ENCODE measurements at places on chromosomes 13 and 19.

- no peak for DNase-seq
Measured at GRCh38 chr19:50434525-50434924, 1.8 kb downstream of the MYBPC2 start.

DNA sequence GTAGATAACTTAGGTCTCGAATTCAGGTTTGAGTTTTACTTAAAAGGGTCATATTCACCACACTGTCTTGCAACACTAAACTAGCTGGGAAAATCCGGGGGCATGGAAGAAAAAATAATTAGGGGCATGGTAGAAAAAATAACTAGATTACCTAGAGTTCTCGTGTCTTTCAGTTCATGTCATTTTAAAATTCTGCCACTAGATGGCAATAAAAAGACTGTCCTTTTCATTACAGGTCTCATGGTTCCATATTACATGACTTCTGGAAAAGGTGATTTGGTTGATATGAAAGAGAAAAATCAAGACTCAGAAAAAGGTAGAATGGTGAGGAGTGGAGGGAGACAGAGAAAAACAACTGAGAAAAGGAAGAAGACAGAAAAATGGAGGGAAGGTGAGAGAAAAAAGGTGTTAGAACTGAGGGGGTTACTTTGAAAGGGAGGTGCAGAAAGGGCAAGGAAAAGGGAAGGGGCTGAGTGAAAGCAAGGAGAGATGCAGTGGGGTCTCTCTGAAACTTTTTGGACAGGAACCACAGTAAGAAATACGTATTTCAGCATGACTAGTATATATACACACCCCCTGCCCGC is 299.0 kb downstream of the KLF12 start:
- peak; percentile 27 for DNase-seq

- peak; percentile 73 for DNase-seq
Measured at GRCh38 chr19:16160943-16161560, 12.3 kb downstream of the CIB3 start.

- no peak for DNase-seq
Measured at GRCh38 chr19:31511098-31511497, 161.9 kb upstream of the TSHZ3 start.

- no peak for DNase-seq
Measured at GRCh38 chr19:28456252-28456651, 756.7 kb downstream of the UQCRFS1 start.

GRCh38 chr13:88752041-88752440 is 1080.9 kb downstream of the SLITRK5 start:
- DNase-seq = no peak

DNA sequence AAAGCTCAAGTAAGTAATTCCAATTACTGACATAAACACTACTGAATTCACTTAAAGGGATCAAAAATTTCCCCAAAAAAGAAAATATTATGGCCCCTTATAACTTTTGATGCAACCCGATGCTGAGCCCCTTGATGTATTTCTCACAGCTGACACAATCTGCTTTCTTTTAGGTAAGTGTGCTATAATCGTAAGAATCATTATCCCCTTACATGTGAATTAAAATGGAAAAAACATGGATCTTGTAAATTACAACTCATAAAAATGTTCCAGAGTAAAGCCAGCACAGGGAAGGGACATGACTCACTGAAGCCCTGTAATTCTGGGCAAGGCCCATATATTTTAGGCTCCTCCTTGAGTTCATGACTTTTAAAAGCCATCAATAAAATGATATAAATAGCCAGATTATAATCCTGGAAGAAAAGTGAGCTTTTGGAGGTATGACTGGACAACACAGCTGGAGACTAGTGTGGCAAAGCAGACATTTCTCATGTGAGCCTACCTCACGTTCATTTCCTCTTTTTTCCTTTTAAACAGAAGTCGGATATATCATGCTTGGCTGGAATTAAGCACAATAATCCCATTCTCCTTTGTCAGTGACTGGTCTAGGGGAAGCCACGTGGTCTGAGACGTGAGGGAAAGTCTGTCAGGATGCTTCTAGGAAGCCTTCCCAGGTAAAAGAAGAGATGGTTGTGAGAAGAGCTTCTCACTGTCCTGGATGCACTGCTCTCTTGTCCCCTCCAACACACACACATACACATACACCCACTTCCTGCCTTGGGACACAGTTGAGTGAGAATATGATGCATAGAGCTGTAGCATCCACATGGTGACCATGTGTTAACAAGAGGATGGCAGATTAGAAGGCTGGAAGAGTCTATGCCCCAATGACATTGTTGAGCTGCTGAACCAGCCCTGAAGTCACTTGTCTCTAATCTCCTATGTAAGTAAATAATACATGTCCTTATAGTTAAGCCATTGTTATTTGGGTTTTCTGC is 165.4 kb downstream of the RGCC start:
- DNase-seq = peak; percentile 70

DNA sequence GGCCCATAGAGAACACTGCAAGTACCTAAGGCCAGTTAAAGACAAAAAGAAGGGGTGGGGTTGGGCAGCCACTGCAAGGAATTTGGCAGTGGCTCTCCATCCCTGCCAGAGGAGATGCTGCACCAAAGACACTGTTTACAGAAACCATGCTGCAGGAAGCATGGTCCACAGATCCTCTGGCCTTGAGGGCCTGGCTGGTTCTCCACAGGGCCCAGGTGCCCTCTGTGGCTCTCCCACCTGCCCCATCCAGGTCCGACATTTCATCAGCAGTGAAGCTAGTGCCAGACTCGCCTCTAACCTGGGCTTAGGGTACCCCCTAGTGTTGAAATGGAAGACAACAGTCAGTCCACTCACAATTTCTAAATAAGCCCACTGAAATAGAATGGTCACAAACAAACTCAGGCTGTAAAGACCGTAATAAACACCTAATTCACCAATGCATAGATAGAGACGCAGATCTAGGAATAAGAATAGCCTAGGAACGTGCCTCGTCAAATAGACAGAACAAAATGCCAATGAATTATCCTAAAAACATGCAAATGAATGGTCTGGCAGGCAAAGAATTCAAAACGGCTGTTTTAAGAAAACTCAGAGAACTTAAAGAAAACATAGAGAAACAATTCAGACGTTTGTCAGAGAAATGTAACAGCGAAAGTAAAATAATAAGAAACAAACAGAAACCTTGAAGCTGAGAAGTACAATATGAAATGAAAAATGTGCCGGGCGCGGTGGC is 23.3 kb downstream of the LYPD4 start:
- no peak for DNase-seq

GRCh38 chr13:49503951-49504350 is 8.2 kb downstream of the PHF11 start:
- DNase-seq = no peak

DNA sequence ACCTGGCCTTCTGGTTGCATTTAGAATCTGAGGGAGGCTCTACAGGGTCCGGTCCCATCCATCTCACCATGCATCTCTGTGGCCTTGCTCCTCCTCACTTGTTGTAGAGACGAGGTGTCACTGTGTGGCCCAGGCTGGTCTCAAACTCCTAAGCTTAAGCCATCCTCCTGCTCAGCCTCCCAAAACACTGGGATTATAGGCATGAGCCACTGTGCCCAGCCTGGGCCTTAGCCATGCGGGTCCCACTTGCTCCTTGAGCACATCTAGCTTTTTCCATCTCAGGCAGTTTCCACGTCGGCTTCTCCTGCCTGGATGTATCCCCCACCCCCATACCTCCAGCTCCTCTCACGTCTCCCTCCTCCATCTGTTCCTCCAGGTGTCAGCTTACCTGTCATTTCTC is 9.8 kb downstream of the ELSPBP1 start:
- no peak for DNase-seq

- no peak for DNase-seq
Measured at GRCh38 chr13:27293076-27293691, 22.6 kb downstream of the RASL11A start.

GRCh38 chr19:7844951-7845350 is 14.9 kb downstream of the EVI5L start:
- no peak for DNase-seq

GRCh38 chr19:10766671-10767201 is 48.9 kb downstream of the DNM2 start:
- no peak for DNase-seq

GRCh38 chr19:54448040-54448773 is 792 bp upstream of the LENG8 start:
- DNase-seq = no peak

GRCh38 chr19:41816761-41817160 is 20.4 kb downstream of the CEACAM3 start:
- DNase-seq = no peak

DNA sequence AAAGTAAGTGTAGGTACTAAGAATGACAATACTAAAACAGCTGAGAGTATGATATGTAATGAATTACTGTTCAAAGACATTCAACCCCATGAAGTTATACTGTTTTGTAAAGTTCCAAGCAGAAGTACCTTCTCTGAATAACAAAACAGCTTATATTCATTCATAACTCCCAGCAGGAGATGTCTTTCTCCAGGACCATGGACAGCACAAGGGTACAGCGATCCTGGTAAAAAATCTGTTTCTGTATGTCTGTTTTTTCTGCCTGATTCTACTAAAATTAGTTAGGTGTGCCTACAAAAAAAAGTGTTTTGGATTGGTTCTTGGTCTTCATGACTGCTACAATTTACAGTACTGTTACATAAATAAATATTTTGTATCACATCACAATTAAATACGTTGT is 172.5 kb upstream of the SLITRK5 start:
- no peak for DNase-seq

DNA sequence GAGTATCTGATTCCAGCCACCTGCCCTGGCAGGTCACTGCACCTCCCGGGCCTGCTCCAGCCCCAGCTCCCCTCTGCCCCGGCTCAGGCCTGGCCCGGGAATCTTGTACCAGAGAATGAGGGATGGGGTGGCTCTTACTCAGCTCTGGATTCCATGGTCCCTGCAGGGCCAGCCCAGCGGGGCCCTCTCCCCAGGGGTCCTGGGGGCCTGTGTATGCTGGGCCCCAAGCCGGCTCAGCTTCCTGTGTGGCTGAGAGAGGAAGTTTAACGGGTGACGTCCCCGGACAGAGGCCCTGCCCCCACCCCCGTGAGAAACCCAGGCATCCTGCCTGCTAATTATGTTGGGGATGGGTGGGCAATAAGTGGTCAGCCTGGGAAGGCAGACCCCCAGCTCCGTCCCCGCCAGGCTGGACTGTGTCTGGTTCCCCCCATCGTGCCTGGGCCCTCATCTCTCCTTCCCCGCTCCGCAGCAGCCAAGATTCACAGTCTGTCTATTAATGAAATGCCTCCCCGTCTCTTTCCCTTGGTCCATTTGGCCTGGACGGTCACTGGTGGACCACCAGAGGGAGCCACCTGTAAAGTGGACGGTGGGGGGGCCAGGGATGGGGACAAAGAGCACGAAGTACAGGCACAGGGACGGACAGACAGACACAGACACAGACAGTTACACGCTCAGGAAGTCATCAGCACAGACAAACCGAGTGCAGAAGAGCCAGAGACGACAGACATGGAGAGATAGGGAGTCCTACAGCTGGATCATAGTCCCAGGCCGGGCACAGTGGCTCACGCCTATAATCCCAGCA is at the start of gene DENND1C:
Gene DENND1C, minus strand, starts transcription at position 247 of the 802 bp plus-strand sequence. Its CDS starts 92 bp downstream, at position 155.
- DNase-seq = no peak

DNA sequence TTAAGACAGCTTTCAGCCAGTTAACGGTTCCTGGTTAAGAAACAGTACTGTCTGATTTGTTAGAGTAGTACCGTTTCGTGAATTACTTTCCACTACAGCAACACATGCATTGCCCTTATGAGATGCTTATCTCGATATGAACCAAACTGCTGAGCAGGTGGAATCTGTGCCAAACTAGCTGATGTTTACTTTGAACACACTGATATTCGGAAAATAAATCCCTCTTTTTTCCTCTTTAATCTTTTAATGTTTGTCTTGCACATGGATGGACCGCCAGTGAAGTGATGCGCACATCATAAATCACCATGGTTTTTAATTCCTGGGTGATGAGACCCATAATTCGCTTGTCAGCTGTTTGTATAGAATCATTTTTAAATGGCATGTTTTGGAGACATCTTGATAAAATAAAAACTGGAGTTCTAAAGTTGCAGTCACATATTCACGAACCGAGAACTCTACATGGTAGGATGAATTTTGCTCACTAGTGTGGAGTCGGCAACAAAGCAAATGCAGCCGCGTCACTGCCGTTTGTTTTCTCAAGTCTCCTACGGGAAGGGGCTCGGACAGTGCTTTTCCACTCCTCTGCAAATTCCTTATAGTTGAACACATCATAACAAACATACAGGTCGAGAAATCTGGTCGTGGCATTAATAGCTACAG is 1.1 kb downstream of the GJA3 start:
- DNase-seq = no peak

GRCh38 chr13:108407495-108407894 is 138.0 kb downstream of the TNFSF13B start:
- no peak for DNase-seq

GRCh38 chr13:27632648-27633047 is 11.0 kb downstream of the POLR1D start:
- DNase-seq = no peak

DNA sequence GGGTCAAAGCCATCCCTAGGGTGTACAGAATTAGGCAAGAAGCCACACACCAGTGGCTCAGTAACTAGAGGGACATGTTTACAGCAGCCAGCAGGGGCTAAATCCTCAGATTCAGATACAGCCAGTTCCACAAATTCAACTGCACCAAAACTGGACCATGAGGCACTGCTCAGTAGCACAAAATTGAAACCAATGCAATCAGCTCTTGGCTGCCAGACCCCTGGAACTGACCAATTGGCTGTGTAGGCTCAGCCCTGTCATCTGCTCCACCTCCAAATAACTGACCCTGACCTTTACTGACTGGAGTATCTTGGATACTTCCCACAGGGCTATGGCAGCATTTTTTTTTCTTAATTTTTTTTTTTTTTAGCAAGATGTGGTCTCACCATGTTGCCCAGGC is 226.5 kb downstream of the FOXO1 start:
- no peak for DNase-seq

DNA sequence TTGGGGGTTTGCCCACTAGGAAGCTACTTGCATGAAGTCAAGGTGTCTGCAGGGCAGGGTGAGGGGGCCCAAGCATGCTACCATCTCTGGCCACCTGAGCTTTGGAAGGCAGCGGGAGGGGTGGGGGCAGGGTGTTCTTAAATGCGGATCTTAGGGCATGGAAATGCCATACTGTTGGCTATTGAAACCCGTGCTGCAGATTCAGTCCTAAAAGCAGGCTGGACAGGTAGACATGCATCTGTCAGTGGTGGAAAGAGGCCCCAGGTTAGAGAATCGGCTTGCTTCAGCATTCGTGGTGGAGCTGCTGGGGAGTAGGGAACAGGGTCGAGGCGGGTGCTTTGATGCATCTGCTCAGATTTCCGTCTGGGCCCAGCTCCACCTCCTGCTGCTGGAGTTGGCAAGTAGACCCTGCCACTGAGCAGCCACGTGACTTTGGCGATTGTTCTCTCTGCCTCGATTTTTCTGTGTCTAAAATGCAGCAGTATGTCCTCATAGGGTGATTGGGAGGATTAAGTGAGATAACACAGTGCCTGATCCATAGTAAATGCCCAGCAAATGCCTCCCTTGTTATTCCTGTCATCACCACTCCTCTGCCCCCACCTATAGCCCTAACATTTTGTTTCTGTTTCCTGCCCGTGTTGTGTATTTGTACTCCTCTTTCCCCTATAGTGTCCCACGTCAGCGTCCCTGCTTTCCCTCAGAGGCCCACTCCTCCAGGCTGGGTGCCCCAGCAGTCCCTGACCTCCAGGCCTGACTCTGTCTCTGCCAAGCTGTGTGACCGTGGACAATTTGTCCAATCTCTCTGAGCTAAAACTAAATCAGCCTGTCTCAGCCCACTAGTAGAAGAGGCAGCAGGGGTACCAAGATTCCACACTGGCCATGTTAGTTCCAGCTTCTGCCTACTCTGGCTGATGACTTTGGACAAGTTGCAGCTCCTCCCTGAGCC is 5.8 kb downstream of the PPP1R37 start:
- DNase-seq = no peak

GRCh38 chr19:13054626-13055212 is 47.9 kb downstream of the LYL1 start:
- peak; percentile 68 for DNase-seq

GRCh38 chr19:23190341-23190740 is 59.9 kb downstream of the ZNF724 start:
- DNase-seq = no peak
